NCI-H526 treated with DMSO at 0.1 percent for 48 hours (cell line): ENCODE measurements at places on chromosomes 7 and 10.

GRCh38 chr7:114086914-114087652 is 168.3 kb upstream of the PPP1R3A start:
- peak; percentile 19 for DNase-seq

DNA sequence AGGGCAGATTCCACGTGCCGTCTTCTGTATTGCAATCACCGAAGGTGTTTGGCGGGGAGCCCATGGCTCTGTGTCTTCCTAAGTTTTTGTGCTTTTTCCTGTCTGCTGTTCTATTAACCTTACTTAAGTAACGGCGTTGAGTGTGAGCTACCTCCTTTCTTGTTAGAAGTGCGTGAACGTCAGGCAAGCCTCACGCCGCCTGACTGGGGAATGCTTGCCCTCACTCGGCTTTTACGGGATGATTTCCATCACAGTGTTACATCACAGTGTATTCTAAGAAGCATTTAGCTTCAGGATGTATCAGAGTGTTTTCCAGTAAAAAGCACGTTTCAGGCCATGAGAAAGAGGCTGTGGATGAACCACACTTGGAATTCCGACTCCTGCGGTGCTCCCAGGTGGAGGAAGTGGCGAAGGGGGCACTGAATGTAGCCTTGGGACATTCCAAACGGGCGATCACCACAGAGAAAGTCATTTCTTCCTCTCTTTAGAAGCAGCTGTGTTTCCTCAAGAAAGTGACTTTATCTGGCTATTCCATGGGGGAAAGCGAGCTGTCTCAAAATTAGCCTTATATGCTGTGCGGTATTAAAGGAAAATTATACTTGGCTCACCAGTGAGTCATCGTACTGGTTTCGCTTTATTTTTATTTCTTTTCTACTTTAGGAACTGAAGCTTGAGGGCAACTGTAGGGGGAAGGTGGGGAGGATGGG is 290.7 kb downstream of the KLF6 start:
- no peak for DNase-seq

DNA sequence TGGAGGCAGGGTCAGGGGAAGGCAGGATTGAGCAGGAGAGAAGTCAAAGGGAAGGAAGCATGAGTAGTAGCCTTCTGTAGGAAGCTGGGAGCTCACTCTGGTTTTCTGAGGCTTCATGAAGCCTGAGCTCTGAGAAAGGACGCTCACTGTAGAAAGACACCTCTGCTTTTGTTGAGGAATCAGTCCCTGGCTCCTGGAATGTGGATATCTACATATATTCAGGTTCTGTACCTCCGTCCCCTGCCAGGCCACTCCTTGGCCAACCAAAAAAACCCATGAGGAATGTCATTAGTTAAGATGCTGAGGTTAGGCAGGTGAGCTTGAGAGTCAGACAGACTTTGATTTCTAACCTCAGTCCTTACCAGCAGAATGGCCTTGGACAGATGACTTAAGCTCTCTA is 283.5 kb upstream of the HABP2 start:
- DNase-seq, result no peak

DNA sequence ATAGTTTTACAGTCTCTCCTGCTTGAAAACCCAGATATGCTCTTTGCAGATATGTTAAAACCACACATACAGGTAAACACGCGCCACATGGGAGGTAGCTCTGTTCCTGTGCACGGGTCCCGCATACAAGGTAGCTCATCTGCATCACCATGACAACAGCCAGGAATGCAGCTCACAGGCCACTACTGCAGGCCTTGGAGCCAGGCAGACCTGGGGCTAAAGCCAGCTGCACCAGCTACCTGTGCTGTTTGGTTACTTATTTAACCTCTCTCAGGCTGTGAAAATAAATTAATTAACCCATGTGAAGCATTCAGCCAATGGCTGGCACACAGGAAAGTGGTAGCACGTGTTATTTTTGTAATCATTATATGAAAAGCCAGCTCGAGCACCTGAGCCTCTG is 428.3 kb downstream of the TNS3 start:
- no peak for DNase-seq

- no peak for DNase-seq
Observed at GRCh38 chr7:143381427-143382125, 431 bp downstream of the ZYX start.

DNA sequence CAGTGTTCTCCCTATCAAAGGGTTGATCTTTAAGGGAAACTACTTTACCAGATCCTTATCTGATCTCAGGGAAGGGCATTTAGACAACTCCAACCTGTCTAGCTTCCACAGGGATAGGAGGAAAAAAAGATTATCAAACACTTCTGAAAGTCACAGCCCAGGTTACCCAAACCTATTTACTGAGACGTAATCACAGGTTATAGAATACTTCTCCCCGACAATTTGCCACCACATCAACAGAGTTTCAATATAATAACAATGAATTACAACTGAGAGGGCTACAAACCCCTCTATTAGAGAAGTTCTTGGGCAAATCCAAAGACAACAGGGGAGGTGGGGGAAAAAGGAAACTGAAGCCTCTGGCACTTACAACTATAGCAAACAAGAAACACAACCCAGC is 26.3 kb downstream of the CFAP70 start:
- no peak for DNase-seq

- DNase-seq, result no peak
Observed at GRCh38 chr10:44947371-44948152, 12.0 kb upstream of the RASSF4 start.

GRCh38 chr7:149871576-149871975 is 2.2 kb upstream of the ATP6V0E2 start:
- DNase-seq, result peak; percentile 98

GRCh38 chr7:132919771-132920170 is 162.1 kb downstream of the CHCHD3 start:
- DNase-seq, result no peak

DNA sequence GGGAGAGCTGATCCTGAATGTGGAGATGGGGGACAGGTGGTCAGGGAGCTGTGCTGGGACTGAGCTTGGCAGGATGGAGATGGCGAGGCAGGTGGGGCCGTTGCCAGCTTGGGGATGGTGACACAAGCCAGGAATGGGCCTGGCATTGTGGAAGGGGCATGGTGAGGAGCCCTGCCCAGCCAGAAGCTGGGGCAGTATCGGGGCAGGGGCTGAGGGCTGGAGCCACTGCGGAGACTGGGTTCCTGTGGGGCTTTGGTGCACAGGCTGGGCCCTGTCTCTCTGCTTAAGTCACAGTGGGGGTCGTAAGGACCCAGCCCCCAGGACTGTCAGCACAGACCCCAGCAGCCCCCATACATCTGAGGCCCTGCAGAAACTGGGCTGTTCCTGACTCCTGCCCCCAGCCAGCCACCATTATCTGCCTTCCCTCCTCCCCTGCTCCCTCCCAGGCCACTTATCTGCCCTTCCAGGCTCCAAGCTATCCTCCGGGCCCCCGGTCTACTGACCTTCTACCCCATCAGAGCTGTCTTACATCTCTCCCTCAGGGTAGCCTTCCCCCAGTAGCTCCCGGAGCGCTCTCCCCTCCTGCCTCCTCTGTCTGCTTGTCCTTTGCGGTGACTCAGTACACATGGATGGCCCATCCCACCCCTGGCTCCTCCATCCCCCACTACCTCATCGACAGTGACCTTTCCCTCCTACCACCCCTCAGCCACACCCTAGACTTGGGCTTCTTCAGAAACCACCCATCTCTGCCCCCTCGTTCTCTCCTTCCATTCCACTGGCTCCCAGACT is 44.2 kb downstream of the PPIF start:
- no peak for DNase-seq

DNA sequence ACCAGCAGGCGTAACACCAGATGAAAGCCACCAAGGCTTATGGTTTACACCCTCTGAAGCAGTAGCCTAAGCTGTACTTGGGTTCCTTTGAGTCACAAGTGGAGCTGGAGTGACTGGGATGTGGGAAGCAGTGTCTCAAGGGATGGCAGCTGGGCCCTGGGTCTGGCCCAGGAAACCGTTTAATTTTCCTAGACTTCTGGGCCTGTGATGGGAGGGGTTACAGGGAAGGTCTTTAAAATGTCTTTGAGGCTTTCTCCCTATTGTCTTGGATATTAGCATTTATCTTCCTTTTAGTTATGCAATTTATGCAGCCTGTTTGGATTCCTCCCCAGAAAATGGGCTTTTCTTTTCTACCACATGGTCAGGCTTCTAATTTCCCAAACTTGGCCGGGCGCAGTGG is 568.2 kb downstream of the ANKRD7 start:
- no peak for DNase-seq

GRCh38 chr7:139071680-139072079 is 35.8 kb upstream of the ZC3HAV1L start:
- no peak for DNase-seq

DNA sequence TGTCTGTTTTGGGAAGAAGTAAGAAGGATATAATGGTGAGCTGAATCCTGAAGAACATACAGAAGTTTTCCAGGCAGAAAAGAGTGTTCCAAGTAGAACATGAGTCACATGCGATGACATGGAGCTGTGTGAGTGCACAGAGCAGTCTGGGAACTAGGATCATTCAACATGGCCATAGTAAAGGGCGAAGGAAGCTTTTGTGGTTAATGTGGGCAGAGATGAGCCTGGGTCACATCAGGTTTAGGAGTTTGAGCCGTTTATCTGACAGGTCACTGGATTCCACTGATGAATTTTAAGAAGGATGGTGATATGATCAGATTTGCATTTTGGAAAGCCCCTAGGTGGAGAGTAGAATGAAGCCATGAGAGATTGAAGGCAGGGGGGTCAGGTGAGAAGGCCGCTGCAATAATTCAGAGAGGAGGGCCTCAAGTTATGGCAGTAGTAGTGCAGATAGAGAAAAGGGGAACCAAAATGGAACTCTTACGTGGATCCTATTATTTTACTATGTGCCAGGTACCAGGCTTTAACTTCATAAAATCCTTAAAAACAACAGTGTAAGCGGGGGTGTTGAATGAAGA is 171.3 kb downstream of the RNLS start:
- DNase-seq, result no peak

DNA sequence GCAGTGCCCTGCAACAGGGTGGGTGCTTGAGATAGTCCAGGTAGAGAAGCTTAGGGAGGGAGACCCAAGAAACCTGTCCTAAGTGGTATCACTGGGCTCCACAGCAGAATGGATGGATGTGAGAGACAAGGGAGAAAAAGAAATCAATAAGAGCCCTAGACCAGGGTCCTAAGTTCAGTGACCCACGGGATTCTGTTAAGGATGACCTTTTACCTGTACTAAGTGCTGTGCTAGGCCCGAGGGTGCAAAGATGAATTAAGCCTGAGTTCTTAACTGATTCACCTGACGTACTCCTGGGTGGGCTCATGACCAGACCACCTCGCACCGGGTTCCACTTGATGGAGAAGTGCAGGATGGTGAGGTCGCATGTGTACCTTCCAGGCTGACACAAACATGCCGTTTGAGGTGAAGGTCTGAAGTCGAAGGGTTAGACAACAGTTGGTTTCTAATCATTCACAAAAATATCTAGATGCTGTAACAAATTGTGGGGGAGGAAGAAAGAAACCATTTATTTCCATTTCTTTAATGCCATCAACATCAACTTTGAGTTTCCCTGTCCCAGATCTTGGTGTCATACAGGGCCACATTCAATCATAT is 166.5 kb downstream of the HERPUD2 start:
- no peak for DNase-seq

DNA sequence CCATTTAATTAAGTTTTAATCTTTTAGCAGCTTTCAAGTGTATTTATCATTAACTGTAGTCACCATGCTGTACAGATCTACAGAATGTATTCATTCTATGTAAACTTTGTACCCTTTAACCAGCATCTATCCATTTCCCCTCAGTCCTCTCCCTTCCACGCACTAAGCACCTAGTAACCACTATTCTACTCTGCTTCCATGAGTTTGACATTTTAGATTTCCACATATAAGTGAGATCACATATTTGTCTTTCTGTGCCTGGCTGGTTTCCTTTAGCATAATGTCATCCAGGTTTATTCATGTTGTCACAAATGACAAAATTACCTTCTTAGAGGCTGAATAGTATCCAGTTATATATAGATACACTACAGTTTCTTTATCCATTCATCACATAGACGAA is 79.7 kb downstream of the BTAF1 start:
- no peak for DNase-seq

GRCh38 chr10:89554433-89554832 is 19.0 kb upstream of the SLC16A12 start:
- no peak for DNase-seq

DNA sequence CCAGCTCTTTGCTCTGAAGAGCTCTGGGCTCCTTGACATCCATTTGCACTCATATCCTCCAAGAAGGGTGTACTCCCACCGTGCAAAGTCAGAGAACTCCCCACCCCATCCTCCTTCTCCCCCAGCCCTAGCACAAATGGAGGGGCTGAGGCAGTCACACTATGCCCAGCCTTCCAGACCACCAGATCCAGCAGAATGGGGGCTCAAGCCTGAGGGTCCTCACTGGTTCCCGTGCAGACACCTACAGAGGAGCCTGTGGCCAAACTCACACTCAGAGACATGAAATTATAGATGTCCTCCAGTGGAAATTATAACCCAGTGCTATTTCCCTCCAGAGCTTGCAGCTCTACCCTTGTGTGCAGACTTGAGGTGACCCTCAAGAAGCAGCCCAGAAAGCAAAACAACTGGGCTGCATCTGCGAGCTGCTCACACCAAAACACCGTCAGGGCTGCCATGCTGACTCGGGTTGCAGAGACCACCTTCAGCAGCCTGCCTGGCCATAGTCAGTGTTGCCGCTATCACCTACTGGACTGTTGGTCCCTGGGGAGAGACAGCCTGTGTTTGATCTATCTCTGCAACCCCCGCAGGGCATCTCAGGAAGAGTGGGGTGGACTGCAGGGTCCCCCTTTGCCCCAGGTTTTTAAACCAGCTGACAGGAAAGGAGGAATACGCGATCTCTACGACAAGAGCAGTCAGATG is 7.4 kb downstream of the ZNF488 start:
- no peak for DNase-seq

DNA sequence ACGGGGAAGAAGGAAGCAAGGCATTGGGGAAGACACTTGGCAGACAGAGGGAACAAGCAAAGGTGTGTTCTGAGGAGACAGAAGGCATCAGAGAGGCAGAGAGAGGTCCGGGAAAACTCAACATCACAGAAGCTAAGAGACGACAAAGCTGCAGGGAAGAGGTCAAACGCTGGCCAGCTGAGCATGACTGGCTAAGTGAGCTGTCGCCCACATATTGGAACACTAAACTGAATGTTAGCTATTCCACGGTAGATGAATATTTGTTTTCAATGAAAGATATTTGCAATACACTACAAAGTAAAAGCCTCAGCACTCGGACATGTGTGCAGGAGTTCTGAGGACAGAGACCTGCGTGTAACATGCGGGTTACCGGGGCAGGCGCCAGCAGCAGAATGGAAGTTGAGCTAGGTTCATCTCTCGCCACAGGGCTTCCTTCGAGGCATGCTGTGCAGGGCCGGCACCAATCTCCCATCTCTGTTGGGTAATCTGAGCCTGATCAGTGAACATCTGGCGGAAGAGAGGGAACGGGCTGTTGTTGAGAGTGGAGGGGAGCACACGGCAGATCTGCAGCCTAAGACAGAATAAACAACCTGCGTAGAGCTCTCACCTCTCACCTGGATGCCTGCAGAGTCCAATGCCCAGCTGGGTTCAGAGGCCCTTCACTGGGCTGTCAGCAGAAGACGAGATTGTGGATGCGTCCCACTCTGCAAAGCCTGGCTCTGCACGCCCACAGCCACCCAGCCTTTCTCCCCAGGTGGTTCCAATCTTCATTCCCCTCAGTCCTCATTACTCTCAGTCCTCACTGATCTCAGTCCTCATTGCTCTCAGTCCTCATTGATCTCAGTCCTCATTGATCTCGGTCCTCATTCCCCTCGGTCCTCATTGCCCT is 35.9 kb downstream of the INSIG1 start:
- no peak for DNase-seq

GRCh38 chr7:1913466-1914282 is 243.6 kb downstream of the ELFN1 start:
- no peak for DNase-seq

GRCh38 chr10:663831-664251 is 25.6 kb downstream of the DIP2C start:
- no peak for DNase-seq

GRCh38 chr7:17194656-17195055 is 103.8 kb upstream of the AHR start:
- no peak for DNase-seq
